ENCODE measurements at places on chromosomes 7 and 10. TPM values are rescaled to one million over a fixed set of nuclear protein-coding genes. Genes with fewer than 3 reads are reported as not detected.

AOAH gene
- 0.92 TPM for total RNA-seq

ACBD7 gene
- 0.76 TPM for total RNA-seq

SLC16A9 gene
- 18.2 TPM for total RNA-seq

MALSU1 gene
- 50.0 TPM for total RNA-seq

GIMAP2 gene
- not detected for total RNA-seq

COPG2 gene
- 54.0 TPM for total RNA-seq

KIAA1217 gene
- 99.0 TPM for total RNA-seq

NPC1L1 gene
- 11.0 TPM for total RNA-seq

HTRA1 gene
- total RNA-seq: 12.9 TPM

MSMB gene
- 5.6 TPM for total RNA-seq

PDCD4 gene
- 122 TPM for total RNA-seq

PDE1C gene
- 8.5 TPM for total RNA-seq

SMC3 gene
- 39.0 TPM for total RNA-seq

HOXA13 gene
- total RNA-seq: 1.5 TPM

STN1 gene
- total RNA-seq: 33.0 TPM

KCNH2 gene
- total RNA-seq: 8.0 TPM
